MCF 10A (cell line): ENCODE measurements at places on chromosomes 3 and 15. TPM values are rescaled to one million over a fixed set of nuclear protein-coding genes. Genes with fewer than 3 reads are reported as not detected.

IL5RA gene
- total RNA-seq = not detected in 2 replicates

DNA sequence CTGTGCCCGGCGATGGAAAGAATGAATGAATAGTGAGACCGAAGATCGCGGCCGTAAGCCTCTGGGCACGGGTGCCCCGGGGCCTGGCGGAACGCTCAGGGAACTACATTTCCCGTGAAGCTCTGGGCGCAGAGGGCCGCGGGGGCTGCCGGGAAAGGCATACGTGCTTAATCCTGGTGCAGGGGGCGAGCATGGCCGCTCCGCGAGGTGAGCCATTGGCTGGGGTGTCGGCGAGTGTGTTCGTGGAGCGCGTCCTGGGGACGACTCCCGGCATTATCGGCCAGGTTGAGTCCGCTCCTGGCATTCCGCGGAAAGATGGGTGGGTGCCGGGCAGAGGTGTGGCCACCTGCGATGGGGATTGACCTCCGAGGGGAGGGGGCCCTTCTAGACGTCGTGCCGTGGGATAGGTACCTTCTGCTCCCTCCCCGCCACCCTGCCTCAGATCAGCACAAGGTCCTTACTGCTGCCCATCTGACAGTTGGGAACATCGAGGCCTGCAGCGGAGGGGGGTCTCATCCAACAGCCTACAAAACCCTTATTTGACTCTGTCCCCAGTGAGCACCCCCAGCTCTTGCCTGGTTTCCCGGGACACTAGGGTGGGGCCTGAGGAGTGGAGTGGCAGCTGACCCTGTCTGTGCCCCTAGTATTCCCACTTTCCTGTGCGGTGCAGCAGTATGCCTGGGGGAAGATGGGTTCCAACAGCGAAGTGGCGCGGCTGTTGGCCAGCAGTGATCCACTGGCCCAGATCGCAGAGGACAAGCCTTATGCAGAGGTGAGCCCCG, at the start of gene MPI:
Gene MPI, plus strand, starts transcription at position 160 of the 782 bp plus-strand sequence. Its CDS starts 32 bp downstream, at position 192.
- DNase-seq = peak; percentile 73

- DNase-seq = peak; percentile 62
Measured at GRCh38 chr15:59688423-59688781, 718 bp downstream of the BNIP2 start.

DNA sequence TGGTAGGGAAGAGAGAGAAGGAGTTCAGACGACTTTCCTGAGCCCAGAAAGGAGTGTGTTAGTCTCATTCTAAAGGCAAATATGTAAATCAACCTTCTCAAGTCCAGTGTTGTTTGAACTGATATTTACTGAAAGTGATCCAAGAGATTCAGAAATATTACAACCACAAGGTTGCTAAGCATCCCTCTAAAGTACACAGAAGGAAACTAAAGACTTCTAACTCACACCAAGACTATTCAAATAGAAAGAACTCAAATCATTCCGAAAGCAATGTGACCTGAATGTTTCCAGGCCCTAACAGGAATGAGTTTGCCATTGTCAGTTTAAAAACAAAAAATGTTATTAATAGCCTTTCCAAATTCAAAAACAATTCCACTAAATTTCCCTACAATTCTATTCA, 56.9 kb upstream of the VGLL3 start:
- no peak for DNase-seq

CELF6 gene
- 0.26 and 0.91 TPM in 2 replicates for total RNA-seq

DNA sequence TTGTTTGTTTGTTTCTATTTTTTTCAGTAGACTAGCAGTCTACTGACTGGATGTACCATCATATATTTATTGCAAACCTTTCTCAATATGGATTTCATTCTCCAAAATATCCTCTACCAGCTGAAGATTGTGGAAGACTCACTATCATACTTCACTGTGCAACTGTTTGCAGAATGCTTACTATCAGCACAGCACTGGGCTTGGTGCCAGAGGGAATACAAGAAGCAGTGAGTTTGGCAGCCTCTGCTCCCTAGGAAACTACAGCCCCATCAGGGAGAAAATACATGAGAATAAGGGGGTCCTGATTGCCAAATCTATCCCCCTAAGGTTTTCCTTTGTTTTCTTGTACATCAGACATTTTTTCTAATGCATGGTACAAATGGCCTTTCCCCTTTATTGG, 27.5 kb downstream of the AQP9 start:
- DNase-seq = peak; percentile 24

DNA sequence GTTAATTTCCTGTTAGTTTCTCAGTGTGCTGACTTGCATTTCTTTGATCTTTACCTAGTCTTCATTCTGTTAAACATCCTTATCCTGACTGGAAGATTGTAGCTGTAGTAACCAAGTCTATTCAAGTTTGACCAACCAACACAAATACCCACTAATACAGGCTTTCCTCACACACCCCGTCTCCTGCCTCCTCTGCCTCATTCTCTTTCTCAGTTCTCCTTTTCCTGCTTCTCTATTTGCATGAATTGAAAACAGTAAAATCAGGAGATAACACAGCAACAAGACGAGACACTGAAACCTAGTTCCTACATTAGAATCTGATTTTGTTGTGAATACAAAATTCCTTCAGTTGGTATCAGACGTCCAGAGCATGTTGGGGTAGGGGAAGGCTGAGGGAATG, 116.9 kb upstream of the ARPP21 start:
- DNase-seq = no peak

- DNase-seq = no peak
Measured at GRCh38 chr15:89630260-89630659, 25.0 kb downstream of the KIF7 start.

COL7A1 gene
- 44.2 and 60.5 TPM in 2 replicates for total RNA-seq

- no peak for DNase-seq
Measured at GRCh38 chr3:23654571-23654970, 151.2 kb upstream of the UBE2E1 start.

DNA sequence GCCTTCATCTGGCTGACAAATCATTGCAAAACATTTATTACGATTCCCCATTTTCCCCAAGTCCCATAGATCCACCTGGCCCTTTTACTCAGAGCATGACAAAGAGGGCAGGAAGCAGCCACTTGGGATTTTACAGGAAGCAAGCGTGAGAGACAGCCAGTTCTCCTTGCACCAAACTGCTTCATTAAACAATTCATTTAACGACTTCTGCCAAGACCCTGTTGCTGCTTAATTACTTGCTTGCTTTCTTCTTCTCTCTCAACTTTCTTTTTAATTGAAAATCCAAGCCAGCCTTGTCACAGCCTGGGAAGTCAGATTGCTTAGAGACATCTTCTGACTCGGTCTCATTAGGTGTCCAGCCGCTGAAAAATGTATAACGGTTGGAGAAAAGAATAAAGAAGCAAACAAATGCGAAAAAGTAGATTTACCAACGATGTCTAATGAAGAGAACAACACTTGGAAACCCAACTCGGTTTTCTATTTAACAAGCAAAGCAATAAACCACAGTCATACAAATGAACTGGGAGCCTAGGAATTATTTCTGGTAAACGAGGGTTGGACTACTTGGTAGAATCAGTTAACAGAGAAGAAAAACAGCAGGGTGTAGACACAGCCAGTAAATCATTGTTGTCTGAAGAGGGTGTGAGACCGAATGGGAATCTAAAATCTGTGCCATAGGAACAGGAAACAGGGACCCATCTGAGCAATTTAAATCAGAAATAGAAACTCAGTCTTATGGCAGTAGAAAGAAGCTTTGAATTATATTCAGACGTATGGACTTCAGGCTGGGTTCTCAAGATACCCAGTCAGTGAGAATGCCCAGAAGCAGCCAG, 298.3 kb downstream of the LRRC3B start:
- no peak for DNase-seq

DNA sequence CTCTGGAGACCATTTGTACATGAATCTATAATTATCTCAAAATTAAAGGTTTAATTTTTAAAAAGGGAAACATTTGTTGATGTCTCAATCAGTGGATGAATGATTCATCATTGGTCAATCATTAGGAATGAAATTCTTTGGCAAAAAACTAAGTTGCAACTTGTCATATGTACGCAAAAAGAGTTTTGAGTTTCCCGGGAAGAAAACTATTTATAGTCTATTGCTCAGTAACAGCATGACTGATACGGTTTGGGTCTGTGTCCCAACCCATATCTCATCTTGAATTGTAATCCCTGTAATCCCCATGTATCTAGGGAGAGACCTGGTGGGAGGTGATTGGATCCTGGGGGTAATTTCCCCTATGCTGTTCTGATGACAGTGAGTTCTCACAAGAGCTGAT, 765.8 kb upstream of the ROBO1 start:
- DNase-seq = peak; percentile 60

DNA sequence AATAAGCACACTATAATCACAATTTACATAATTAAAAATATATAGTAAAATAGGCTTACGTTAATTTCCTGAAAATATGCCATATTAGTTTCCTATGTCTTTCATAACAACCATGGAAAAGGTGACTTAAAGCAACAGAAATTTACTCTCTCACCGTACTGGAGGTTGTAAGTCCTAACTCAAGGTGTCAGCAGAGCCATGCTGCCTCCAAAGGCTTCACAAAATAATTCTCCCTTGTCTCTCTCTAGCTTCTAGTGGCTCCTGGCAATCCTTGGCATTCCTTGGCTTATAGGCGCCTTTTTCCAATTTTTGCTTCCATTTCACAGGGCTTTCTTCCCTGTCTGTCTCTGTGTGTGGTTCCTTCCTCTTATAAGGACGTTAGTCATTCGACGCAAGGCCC, 7.6 kb downstream of the SI start:
- peak; percentile 2 for DNase-seq

DNA sequence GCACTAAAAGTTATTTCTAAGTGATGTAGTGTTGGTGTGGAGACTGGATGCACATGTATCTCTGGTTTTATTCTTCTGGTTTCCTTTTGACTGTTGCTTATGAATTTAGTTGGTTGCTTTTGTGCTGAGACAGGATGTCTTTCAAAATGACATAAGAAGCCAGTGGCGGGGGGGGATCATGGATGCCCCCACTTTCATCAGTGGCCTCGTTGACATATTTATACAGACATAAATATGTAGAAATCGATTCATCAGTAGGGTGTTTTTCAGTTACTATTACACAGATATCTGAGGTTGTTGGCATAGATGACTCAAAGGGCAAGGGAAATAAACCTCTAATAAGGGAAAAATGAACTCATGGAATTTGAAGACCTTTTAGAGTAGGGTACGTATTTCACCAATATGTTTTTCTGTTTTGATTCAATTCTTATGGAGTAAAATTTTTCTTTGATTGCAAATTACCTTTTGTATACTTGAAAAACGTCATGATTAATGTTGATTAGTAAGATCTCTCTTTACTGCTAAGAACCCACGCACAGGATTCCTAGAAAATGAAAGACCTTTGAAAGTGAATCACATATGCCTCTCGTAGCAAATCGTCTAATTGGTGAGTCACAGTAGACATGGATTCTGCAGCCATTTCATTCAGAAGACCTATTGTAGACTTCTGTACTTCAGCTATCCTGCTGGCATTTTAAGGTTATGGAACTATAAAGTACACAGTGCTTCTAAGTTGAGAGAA, 97.4 kb upstream of the RBMS3 start:
- peak; percentile 53 for DNase-seq

RNU5B-1 gene
- total RNA-seq = not detected in 2 replicates

DNA sequence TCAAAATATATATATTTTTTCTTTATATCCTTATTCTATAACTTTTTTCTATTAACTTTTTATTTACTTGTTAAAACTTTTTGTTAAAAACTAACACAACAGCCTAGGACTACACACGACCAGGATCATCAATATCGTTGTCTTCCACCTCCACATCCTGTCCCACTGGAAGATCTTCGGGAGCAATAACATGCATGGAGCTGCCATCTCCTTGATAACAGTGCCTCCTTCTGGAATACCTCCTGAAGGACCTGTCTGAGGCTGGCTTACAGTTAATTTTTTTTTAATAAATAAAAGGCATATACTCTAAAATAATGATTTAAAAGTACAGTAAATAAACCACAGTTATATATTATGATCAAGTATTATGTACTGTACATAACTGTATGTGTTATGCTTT, 58.9 kb downstream of the SFMBT1 start:
- peak; percentile 66 for DNase-seq

DNA sequence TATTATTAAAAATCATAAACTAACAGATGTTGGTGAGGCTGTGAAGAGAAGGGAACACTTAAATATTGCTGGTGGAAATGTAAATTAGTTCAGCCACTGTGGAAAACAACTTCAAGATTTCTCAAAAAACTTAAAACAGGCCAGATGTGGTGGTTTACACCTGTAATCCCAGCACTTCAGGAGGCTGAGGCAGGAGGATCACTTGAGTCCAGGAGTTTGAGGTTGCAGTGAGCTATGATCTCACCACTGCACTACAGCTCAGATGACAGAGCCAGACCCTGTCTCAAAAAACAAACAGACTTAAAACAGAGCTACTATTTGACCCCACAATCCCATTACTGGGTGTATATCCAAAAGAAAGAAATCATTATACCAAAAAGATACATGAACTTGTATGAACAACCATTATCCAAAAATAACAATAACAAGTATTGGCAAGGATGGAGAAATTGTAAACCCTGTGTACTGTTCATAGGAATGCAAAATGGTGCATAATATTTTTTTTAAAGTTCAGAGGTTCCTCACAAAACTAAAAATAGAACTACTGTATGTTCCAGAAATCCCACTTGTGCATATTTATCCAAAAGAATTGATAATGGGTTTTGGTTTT, 25.5 kb downstream of the ZNF148 start:
- no peak for DNase-seq

DNA sequence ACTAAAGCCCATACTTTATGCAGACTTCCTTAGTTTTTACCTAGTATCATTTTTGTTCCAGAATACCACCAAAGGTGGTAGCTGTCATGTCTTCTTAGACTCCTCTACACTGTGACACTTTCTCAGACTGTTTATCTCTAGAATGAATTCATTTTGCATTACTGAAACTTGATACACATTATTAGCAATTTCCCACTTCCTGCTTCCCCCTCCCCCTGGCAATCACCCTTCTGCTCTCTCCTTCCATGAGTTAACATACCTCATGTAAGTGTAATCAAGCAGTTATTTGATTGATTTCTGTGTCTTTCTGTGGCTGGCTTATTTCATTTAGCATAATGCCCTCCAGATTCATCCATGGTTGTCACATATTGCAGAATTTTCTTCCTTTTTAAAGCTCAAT, 204.9 kb downstream of the STAG1 start:
- DNase-seq = no peak

- no peak for DNase-seq
Measured at GRCh38 chr3:181610973-181611265, 100.8 kb upstream of the SOX2 start.

- DNase-seq = no peak
Measured at GRCh38 chr15:62739507-62739906, 303.0 kb upstream of the TPM1 start.

GRCh38 chr3:12222775-12223485, 64.2 kb upstream of the TIMP4 start:
- DNase-seq = peak; percentile 79

LMAN1L gene
- 0.23 TPM in 1 of 2 replicates, not detected in the other for total RNA-seq

DNA sequence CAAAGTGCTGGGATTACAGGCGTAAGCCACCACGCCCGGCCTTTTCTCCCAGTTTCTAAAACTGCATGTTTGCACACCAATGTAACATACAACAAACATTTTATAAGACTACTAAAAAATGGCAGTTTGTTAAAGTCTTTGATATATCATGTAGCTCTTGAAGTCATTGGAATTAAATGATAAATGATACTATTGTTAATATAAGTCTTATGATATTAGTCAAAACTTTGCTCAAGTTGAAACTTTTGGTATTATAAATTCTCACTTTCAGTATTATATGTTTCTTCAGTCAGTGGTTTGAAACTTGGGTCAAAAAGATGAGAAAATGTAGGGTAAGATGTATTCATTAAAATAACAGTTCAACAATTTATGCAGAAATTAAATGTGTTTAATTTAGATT, 117.6 kb upstream of the TBL1XR1 start:
- no peak for DNase-seq

GRCh38 chr15:76335307-76336253, 993 bp upstream of the ISL2 start:
- no peak for DNase-seq

- no peak for DNase-seq
Measured at GRCh38 chr3:134704556-134704955, 53.7 kb upstream of the KY start.
